ENCODE measurements at places on chromosomes 6 and 20.

DNA sequence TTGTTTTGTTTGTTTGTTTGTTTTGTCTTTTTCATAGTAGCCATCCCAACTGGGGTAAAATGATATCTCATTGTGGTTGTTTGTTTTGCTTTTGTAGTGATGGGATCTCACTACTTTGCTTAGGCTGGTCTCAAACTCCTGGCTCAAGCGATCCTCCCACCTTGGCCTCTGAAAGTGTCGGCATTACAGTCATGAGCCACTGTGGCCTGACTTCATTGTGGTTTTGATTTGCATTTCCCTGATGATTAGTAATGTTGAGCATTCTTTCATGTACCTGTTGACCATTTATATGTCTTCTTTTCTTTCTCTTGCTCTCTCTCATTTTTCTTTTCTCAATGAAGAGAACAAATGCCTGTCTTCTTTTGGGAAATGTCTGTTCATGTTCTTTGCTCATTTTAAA lies 30.8 kb upstream of the HLA-DOA start:
- no peak for DNase-seq

- DNase-seq: no peak
Observed at GRCh38 chr6:16273256-16273655, 34.9 kb downstream of the GMPR start.

- DNase-seq: no peak
Observed at GRCh38 chr6:38867726-38868125, 152.6 kb downstream of the DNAH8 start.

DNA sequence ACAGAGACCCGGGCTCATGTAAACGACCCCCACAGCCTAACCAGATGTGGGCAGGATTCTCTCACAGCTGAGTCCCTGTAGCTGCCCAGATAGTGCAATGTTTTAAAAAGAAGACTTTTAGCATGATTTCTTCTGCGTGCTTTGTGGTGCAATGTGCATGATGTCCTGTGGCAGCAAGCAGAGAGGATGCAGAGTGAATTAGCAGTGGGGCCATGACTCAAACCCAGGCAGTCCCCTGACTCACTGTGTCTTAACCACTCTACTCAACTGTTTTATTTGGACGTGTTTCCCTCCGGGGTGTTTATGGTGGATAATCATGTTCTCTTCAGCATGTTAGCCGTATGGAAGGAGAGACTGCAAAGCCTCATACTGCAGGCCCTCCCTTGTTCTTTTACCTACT lies 247.9 kb downstream of the SLC24A3 start:
- no peak for DNase-seq

DNA sequence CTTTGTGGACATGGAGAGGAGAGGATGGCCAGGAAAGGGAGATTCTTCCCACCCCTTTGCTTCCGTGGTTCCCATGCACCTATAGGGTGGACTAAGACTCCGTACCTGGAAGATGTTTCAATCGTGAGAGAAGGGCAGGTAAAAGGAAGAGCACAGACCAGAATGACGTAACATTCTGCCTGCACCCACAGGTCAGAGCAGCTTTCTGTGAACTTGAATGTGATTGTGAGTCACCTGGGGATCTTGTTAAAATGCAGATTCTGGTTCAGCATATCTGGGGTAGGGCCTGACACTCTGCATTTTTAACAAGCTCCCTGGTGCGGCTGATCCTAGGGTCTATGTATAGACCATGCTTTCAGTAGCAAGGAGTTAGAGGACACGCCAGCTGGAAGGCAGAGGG lies 164.1 kb upstream of the SGK1 start:
- DNase-seq: no peak

DNA sequence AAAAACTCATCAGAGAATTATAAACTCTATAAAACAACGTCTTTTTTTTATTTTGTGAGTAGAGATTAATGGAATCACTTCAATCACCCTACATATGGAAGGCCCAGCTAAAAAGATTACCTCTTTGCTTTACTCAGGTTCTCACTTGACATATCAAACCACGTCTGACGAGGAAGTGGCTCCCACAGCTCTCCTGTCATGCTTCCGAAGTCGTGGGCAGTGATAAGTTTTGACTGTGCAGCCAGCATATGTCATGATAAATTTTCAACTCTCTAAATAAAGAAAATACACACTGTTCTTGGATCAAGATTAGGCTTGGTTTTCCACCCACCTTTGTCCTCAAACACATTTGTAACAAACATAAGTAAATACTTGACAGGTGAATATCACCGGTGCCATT lies 279.5 kb upstream of the RNF217 start:
- DNase-seq: no peak

DNA sequence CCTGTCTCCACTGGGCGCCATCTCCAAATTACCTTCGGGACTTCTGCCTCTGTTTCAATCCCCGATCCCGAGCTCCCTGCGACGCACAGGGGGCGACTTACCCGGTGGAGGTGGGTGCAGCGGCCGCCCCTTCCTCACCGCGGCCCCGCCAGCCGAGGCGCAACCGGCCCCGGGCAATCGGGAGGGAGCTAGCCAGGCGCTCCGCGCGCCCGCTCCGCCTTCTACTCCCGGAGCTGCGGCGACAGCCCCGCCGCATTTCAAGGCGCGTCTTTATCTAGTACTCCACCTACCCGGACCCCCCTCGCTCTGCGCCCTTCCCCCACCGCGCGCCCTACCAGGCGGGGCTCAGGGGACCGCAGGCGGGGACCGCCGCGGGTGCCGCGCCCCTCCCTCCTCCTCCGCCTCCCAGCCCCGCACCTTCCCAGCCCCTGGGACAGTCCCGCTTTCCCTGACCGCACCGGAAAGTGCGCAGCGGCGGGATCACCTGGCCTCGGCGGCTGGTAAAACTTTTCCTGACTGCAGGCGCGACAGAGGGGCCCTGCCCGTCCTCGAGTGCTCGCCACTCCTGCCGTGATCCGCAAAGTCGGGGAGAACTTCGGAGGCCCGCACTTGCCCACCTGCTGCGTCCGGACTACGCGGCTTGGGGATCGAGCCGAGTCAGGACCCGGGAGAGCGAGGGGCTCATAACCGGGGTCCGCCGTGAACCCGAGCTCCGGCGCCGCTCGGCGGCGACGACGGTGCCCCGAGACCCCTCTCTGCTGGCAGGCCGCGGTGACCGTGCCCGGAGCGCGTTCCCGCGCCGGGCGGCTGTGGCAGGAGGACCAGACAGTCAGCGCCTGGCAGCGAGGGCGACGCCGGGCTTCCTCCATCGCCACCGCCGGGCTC lies 8.0 kb upstream of the NKX2-2 start:
- DNase-seq: no peak

- no peak for DNase-seq
Observed at GRCh38 chr6:33589731-33590530, 9.9 kb upstream of the BAK1 start.

Measured in cortex of kidney (tissue), 1 donor.